ENCODE measurements at places on chromosomes 5 and 9.

DNA sequence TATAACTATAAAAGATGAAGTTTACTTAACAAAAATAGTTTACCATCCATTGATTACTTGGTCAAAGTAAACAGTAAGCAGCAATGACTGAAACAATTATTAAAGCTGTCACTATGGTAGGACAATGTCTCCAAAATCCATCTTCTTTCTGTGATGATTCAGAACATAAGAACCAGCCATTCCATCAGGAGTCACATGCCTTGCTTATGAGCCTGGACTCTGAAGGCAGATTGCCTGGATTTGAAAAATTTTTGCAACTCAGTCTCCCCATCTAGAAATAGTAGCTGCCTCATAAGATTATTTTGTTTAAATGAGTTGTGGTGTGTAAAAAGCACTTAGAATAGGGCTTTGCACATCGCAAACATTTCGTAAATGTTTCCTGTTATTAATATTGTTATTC, 136.2 kb downstream of the LIFR start:
- DNase-seq, result no peak

DNA sequence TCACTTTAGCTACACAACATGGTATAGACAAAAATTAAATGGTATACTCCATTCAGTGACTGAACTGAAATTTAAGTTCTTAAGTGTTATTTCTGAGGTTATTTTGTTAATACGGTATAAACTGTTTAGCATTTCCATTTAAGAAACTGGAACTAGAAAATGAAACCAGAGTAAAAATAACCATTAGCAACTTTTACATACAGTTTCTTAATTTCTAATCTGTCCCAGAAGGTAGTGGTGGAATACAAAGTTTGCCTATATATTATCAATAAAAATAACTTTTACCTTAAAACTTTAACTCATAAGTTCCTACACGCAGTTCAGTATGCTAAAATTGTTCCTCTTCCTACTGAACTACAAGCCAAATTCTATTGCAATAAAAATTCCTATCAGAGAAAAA, 10.3 kb downstream of the GOLPH3 start:
- no peak for DNase-seq

DNA sequence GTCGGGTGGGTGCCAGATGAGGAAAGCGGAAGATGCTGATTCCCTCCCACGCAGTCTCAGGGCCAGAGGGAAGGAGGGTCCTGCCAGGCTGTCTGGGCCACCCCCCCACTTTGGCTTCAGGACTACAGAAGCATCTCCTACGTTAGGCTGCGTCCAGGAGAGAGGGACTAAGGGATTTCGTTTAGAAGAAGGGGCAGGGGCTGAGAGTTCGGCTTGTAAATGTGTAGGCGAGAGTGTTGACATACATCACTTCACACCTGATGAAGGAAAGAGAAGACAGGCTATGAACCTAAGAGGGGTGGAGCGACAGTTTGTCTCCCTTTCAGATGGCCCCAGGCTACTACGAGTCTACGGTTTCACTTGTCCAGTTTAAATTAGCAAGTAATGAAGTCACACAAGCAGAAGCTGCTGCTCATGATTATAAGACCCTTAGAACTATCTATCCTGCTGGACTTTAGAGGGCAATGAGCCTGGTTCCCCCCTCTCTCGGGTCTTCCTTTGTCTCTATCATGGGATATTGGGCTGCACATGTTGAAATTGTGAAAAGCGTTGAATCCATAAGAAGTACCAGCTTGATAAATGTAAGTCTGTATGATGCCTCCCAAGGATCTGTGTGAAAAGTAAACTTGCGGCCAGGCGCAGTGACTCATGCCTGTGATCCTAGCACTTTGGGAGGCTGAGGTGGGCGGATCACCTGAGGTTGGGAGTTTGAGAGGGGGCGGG, 193.0 kb downstream of the AOPEP start:
- DNase-seq, result no peak

GRCh38 chr9:116332090-116332489, 178.5 kb downstream of the PAPPA start:
- no peak for DNase-seq

DNA sequence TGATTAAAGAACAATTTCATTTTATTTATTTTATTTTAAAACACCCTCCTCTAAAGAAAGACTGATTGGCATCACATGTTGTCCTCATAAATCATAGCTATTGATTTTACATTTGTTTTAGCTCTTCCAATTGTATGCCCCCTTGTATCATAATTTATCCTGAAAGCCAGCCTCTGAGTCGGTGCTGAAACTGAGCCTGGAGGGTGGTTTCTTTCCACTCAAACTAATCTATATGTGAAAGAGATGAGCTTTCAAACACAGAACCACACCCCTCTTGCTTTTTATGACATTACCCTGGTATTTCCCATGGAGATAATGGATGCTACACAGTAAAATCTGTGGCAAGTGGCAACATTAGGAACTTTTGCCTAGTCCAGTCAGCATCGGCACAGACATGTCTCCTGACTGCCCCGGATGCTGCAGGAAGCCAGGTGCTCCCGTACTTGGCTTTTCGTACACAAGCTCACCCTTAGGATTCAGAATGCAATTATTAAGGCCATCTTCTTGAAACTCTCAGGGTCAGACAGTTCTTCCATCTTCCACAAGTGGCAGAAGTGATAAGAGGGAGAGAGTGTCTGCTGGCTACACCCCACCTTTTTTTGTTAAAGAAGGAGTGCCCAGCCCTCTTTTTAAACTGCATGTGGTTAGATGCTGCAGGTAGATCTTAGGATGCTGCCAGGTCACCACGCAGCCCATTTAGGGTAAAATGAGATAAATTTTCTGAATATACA, 91.1 kb downstream of the SNCAIP start:
- DNase-seq, result no peak

DNA sequence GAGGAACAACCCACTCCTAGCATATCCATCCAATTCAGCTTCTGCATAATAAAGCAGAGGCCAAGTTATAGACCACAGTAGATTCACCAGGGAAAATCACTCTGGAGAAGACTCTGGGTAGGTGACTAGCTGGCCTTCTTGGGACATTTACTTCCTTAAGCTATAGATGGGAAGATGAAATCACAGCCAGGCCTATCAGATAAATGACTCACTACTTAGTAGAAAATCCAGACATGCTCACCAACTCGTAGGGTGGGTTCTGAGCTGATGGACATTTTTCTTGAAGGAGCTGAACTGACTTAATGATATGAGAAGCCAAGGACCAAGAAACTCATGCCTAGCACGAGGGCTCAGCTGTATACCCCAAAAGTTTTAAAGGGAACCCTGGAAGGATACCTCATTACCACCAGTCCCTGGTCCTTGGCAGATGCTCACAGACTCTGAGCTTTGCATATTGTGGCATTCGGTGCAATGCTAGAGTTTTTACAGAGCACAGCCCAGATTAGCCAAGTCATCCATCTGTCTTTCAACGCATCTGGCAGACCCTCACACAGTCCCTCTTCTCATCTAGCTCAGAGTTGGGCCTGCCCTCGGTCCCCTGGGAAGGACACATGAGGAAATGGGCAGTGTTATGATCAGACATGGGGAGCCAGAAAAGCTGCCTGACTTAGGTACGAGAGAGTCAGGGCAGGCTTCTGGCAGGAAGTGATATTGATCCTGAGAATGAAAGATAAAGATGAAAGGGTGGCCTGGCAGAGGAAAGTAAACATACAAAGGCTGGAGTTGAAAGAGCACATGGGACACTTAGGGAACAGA, 15.0 kb downstream of the ACSL6 start:
- no peak for DNase-seq

DNA sequence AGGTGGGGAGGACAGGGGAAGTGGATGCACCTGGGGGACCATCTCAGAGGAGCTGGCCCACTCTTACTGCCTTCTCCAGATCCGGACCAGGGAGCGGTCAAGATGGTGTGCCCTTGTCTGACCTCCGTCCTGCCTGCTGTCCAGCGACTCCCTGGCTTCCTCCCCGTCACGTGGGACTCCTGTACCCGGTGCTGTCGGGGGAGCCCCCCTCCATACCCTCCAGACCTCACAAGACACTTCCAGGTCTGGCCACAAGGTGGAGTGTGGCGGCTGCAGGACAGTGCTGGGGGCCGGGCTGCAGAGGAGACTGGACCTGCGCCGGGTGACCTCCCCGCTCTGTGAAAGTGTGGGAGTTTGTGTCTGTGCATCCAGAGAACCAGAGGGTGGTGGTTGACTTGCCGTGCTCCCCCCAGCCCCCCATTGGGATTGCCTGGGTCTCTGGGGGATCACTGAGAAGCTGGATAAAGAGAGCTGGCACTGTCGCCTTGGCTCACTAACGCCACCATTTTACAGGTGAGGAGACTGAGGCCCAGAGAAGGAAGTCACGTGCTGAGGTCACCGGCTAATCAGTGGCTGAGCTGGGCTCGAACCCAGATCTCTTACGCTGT, 1.9 kb upstream of the CRB2 start:
- peak; percentile 23 for DNase-seq
